ENCODE measurements at places on chromosomes 3 and 15. TPM values are rescaled to one million over a fixed set of nuclear protein-coding genes. Genes with fewer than 3 reads are reported as not detected.

DNA sequence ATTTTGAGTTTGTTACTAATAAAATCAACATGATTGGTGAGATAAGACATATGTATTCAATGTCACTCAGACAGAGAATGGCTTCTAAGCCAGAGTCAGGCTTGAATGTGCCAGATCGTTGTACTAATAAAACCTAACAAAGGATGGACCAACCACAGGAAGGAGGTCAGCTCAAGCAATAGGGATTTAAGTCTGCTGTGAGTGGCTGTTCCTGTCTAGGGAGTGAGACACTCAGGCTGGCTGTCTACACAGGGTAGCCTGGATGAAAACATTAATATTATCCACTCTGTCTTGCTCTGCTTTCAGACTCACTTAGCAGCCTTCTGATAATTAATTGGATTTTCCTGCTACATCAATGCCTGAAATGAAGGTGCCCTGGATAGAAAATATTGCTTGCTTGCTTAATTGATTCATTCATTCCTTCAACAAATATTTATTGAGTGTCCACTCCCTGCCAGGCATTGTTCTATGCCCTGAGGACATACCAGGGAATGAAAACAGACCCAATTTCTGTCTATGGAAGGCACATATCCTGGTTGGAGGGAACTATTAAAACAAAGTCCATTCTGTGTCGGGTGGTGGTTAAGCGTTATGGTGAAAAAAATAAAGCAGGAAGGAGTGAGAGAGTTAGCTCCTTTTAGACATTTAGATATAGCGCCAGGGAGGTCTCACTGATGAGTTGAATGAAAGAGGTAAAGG is 239.4 kb downstream of the CHST2 start:
- DNase-seq: no peak

The MEX3B gene
- 15.7 TPM for polyA plus RNA-seq

The MESP1 gene
- 17.5 TPM for polyA plus RNA-seq

The FETUB gene
- polyA plus RNA-seq: not detected

The CPB1 gene
- 0.75 TPM for polyA plus RNA-seq

All from brain (organoid and tissue), 16 donors.